ENCODE measurements at places on chromosomes 5 and 9. TPM values are rescaled to one million over a fixed set of nuclear protein-coding genes. Genes with fewer than 3 reads are reported as not detected.

The CDO1 gene
- total RNA-seq = 11.3 TPM

The PCDHB15 gene
- total RNA-seq = 5.0 TPM

The MYMK gene
- total RNA-seq = not detected

The NR2F1 gene
- total RNA-seq = 55.0 TPM

The CAMK2A gene
- total RNA-seq = 2.0 TPM

The LNPEP gene
- 93.9 TPM for total RNA-seq

The JAKMIP2 gene
- total RNA-seq = 0.29 TPM

The GPR150 gene
- total RNA-seq = not detected

The TAF11L11 gene
- total RNA-seq = not detected

- DNase-seq = no peak
Observed at GRCh38 chr9:2791246-2791645, 52.6 kb downstream of the PUM3 start.

DNA sequence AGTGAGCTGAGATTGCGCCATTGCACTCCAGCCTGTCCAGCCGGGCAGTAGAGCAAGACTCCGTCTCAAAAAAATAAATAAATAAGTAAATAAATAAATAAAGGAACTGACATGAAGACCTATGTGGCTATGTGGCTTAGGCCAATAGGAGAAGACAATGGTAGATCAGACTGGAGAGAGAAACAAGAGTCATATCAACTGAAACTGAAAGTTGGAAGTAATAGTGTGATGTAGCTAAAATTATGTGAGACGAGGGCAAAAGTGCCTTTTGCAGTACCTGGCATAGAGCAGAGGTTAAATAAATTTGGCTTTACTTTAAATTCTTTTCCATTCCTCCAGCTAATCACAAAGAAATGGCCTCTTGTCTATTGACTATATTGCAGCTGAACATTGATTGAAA lies 7.3 kb downstream of the FBP2 start:
- DNase-seq = no peak

DNA sequence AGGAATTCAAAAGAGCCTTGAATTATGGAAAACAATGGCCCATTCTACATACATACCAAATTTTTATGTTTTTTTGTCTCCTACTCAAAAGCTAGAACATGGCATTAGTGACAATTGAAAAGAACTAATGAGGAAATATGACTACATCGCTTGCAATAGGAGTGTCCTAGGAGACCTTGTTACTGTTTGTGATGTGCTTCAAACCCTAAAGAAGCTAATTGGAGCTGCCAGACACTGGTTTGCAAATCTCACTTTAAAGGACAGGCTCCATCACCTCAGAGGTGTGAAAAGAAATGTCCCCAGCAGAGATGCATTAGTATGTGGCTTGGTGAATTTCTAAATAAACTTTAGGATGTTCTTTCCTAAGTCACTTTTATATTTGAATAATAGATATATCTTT lies 354.2 kb upstream of the EFNA5 start:
- DNase-seq = no peak

DNA sequence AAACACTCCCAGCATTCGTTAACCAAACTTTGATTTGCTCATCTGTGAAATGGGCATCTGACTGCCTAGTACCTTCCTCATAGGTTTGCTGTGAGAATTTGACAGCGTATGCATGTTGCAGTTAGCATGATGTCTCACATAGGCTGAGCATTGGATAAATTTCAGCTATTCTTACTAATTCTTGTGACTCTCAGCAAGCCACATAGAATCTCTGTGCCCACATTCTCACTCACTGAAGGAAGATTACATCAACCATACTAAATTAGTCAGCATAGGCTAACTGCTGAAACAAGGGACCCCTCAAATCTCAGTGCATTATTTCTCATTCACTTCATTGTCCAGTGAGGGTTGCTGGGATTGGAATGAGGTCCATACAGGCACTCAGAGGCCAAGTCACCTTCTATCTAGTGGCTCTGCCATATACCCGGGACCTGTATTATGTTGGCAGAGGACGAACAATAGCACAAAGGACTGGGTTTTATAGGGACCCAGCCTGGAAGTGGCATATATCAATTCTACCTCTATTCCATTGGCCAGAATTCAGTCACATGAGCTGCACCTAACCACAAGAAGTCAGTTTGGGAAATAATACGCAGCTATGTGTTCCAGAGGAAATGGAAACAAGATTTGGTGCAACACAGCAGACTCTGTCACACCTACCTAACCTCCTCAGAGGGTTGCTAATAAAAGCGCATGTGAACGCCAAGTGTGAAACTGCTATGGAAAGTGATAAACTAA lies 4.2 kb upstream of the PTGER4 start:
- no peak for DNase-seq

DNA sequence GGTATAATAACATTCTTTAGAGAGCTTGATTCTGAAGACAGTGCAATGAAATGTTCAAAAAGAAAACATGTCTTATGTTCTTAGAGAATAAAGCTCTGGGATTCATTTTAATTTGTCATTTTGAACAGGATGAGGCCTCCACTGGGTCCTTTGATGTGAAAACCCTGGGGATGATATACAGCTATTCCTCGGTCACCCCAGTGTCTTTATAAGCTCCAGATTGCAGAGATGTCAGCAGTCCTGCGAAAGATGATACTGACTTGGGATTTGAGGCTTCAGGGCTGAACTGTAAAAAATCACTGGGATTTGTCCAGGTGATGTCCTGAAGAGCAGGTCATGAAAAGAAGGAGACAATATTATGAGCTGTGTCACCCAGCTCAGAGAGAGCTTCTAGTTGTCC lies 529.7 kb upstream of the ZNF608 start:
- DNase-seq = no peak

DNA sequence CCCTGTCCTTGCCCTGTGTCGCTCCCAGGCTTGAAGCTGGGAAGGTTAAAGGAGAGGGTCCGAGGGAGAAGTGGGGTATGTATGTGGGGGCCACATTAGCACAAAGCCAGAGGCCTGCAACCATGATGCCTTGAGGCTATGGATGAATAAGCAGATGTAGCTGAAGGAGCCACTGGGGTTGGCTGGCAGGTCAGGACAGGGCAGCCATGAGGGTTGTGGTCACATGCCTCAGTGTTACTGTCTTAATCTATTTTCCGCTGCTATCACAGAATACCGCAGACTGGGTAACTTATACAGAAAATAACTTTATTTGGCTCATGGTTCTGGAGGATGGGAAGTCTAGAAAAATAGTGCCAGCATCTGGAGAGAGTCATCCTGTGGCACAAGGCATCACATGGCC lies 9.2 kb upstream of the GRHPR start:
- no peak for DNase-seq

- no peak for DNase-seq
Observed at GRCh38 chr9:134854541-134854981, 26.0 kb upstream of the FCN2 start.

DNA sequence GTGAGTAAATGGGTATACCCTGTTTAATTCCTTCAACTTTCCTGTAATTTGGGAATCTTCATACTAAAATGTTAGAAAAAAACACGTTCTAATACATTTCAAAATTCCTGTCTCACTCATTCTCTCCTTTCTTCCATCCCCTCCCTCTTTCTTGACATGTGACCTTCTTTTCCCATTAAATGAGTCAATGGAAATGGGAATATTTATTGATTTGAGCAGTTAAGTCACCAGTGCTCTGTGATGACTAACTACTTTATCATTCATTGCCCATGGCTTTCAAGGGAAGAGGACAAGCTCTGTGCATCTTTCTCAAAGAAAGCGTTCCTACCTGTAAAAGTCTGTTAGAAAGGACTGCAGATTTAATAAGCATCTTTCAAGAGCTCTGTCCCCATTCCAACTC lies 144.4 kb upstream of the MAP3K1 start:
- no peak for DNase-seq

DNA sequence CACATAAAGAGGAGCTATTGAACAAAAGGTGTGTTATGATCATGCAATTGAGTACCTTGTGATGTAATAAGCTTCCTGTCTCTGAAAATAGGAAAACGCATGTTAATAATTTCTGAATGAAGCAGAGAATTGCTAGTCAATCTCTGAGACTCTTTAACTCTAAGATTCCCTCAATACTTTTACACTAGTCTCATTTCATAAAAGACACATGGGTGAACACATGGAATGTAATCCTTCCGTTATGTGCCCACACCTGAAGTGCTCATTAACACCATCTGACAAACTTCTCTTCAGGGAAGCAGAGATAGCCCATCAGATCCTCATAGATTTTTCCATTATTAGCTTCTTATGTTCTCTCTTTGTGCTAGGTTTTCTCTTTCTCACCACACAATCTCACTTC lies 182.4 kb downstream of the TLR4 start:
- no peak for DNase-seq

GRCh38 chr9:83024506-83025125 lies 38.3 kb downstream of the RASEF start:
- DNase-seq = no peak

GRCh38 chr5:130024006-130024405 lies 119.7 kb downstream of the CHSY3 start:
- DNase-seq = no peak
